ENCODE measurements at places on chromosomes 3 and 15. TPM values are rescaled to one million over a fixed set of nuclear protein-coding genes. Genes with fewer than 3 reads are reported as not detected.

DNA sequence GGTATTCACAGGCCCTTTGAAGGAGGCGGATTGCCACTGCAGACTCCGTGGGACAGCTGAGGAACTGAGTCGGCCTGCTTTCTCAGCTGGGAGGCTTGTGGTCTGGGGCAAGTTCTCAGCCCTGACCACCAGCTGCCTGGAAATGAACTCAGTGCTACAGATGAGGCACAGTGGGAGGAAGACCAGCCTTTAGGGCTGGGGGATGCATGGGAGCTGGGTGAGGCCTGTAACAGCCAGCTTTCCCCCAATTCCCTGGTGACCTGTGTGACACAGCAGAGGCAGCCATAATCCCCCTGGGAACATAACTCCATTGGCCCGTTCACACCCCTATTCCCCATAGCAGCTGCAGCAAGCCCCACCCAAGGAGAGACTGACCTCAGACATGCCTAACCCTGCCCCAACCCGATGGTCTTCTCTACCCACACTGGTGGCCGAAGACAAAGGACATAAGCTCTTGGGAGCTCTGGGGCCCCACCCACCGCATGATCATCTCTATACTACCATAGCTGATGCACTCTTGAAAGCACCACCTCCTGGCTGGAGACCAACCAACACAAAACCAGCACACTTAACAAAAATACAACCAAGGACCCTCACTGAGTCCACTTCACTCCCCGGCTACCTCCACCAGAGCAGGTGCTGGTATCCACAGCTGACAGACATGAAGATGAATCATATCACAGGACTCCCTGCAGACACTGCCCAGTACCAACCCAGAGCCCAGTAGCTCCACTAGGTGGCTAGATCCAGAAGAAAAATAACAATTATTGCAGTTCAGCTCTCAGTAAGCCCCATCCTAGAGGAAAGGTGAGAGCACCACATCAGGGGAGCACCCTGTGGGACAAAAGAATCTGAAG lies 24.9 kb downstream of the ZMAT3 start:
- H3K4me3 ChIP-seq, result no peak overlapping the region
- no peak overlapping the region for H3K27ac ChIP-seq
- H3K27me3 ChIP-seq, result no peaks in the 10 kb centered on the region
- DNase-seq, result no peak
- H3K36me3 ChIP-seq, result no peaks in the 10 kb centered on the region

DNA sequence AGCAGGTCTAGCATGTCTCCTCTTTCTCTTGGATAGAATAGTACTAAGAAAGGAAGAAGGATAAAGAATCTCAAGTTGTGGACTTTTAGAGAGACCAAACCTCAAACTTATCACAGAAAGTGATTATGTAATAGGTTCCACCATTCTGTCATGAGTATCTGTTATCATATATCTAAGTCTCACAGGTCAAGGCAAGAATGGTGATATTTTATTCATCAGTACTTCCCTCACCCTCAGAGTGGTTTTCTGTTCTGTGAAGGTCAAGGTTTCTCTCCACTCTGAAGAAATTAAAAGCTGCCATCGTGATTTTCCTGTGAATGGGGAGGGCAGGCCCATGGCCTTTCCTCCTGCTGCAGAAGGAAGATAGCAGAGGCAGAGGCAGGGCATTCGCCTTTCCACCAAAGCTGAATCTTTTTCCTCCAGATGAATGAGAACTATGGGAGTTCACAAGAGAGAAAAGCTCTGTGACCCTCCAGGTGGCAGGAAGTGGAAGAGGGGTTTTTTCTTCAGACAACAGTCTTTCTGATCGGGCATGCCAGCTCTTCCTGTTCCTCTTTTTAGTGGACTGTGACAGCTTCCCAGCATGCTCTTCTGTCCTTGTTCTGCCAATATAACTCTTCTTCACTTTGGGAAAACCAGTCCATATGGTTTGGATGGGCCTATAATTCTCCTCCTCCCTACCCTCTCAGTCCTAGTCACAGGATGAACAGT lies 37.1 kb upstream of the CCK start:
- H3K4me1 ChIP-seq, result no peaks in the 10 kb centered on the region
- no peak for DNase-seq
- H3K27ac ChIP-seq, result no peak overlapping the region
- no peaks in the 10 kb centered on the region for H3K36me3 ChIP-seq
- H3K4me3 ChIP-seq, result no peak overlapping the region

- peaks cover 45% of the 10 kb centered on the region for H3K36me3 ChIP-seq
- no peak overlapping the region for H3K4me3 ChIP-seq
- no peak for DNase-seq
- H3K27ac ChIP-seq, result no peak overlapping the region
Observed at GRCh38 chr3:152388631-152389030, 119.9 kb downstream of the MBNL1 start.

- no peaks in the 10 kb centered on the region for H3K27me3 ChIP-seq
- H3K4me3 ChIP-seq, result no peak overlapping the region
- H3K27ac ChIP-seq, result peak overlapping the region; percentile 26
- peaks cover 57% of the 10 kb centered on the region for H3K36me3 ChIP-seq
- no peak for DNase-seq
- H3K4me1 ChIP-seq, result no peaks in the 10 kb centered on the region
Observed at GRCh38 chr3:172776049-172776717, 25.7 kb downstream of the ECT2 start.

GRCh38 chr15:90259524-90259923 lies 5.9 kb upstream of the NGRN start:
- H3K27ac ChIP-seq, result no peak overlapping the region
- H3K27me3 ChIP-seq, result no peaks in the 10 kb centered on the region
- no peak for DNase-seq

DNA sequence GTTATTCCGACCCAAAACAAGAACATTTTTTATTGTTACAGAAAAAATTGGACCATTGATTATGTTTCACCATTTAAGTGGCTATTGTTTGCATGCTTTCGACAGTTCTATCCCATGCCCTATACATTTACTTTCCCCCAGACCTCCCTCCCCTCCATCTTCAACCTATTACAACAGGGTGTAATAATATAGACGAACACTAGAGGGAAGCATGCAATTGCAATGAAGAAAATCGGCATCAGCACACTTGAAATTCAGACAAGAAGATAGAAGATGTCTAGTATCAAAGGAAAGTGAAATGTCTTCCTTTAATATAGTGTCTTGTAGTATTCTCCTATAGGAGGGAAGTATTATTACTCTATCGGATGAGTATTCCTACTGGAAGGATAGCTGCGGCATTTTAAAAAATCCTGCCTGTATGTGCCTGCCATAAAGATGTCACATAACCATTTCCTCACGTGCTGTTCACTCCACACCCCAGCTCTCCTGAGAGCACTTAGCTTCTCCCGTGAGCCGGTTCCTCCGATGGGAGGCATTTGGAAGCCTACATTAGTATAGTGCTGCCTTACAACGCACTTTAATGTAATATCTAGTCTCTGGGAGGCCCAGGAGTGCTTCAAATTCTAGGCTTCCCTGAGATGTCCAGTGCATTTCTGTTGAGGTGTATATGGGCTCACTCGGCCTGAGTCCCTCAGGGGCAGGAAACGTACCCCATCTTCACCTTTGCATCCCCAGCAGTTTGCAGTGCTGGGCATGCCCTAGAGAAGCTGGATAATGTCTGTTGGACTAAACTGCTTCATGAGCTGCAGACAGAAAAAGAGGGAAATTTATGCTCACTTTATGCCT lies 17.8 kb upstream of the ERICH6 start:
- H3K27ac ChIP-seq, result no peak overlapping the region
- no peaks in the 10 kb centered on the region for H3K4me1 ChIP-seq
- H3K4me3 ChIP-seq, result no peak overlapping the region
- H3K36me3 ChIP-seq, result no peaks in the 10 kb centered on the region
- H3K27me3 ChIP-seq, result no peaks in the 10 kb centered on the region
- DNase-seq, result peak; percentile 60

DNA sequence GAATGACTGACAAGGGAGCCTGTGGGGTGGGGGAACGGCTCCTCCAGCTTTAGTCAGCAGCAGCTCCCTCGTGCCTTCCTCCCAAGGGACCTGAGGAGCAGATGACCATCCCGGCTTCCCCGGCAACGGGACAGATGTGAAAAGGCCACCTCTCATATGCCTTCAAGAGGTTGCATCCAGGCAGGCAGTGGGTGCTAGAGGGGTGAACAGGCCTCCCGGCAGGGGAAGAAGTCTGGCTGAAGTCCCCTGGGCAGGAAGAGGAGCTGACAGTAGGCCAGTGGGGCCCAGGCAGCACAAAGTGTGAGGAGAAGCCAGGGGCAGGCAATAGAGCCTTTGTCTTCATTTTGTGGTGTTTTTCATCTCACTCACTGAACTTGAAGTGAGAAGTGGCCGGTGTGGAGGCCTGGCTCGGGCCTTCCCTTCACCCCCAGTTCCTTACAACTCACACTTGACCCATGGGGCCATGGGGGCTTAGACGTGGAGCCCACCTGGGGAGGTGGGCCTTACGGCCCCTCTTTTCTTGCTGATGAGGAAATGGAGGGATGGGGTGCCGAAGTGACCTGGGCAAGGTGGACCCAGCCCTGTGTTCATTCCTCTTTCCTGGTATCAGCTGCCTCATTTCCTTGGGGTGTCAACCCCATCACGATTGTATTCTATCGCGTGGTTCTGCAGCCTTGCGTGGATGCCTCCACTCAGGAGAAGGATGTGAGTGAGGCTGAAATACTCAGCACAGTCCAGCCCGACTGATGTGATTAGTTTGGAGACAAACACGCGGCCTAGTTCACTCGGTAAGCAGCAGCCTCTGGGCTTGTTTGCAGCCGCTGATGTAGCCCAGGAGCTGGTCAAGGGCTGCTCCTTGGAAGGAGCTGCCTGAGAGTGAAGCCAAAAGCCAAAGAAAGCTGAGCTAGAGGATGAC lies 115.5 kb upstream of the ALDH1A3 start:
- DNase-seq, result no peak
- no peaks in the 10 kb centered on the region for H3K36me3 ChIP-seq
- no peak overlapping the region for H3K27ac ChIP-seq
- H3K4me1 ChIP-seq, result no peaks in the 10 kb centered on the region

DNA sequence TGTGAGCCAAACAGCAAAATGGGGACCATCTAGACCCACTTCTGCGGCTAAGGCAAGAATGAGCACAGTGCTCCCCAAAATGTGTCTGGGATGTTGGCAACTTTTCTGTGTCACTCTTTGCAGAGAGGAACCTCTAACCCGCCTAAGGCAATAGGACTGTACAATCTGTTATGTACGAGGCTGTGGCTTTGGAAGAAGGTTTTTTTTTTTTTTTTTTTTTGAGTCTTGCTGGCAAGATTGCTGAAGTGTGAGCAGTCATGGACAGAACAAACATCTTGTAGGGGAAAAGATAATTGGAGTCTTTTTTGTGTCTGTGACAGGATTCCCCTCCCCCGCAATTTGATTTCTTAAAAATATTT lies 7.2 kb downstream of the FEZF2 start:
- no peaks in the 10 kb centered on the region for H3K4me1 ChIP-seq
- H3K27ac ChIP-seq, result no peak overlapping the region
- no peak for DNase-seq
- H3K36me3 ChIP-seq, result no peaks in the 10 kb centered on the region

GRCh38 chr3:195162033-195162669 lies 108.8 kb downstream of the XXYLT1 start:
- H3K27me3 ChIP-seq, result no peaks in the 10 kb centered on the region
- H3K36me3 ChIP-seq, result no peaks in the 10 kb centered on the region
- peak; percentile 34 for DNase-seq
- H3K27ac ChIP-seq, result peak overlapping the region; percentile 61

- DNase-seq, result no peak
- no peak overlapping the region for H3K4me3 ChIP-seq
- H3K27ac ChIP-seq, result no peak overlapping the region
- no peaks in the 10 kb centered on the region for H3K36me3 ChIP-seq
- no peaks in the 10 kb centered on the region for H3K27me3 ChIP-seq
Observed at GRCh38 chr3:10378742-10379141, 57.8 kb upstream of the SEC13 start.

GRCh38 chr3:122025296-122025695 lies 3.2 kb upstream of the ILDR1 start:
- no peak for DNase-seq
- no peaks in the 10 kb centered on the region for H3K27me3 ChIP-seq
- H3K4me3 ChIP-seq, result no peak overlapping the region
- H3K4me1 ChIP-seq, result peaks cover 15% of the 10 kb centered on the region

DNA sequence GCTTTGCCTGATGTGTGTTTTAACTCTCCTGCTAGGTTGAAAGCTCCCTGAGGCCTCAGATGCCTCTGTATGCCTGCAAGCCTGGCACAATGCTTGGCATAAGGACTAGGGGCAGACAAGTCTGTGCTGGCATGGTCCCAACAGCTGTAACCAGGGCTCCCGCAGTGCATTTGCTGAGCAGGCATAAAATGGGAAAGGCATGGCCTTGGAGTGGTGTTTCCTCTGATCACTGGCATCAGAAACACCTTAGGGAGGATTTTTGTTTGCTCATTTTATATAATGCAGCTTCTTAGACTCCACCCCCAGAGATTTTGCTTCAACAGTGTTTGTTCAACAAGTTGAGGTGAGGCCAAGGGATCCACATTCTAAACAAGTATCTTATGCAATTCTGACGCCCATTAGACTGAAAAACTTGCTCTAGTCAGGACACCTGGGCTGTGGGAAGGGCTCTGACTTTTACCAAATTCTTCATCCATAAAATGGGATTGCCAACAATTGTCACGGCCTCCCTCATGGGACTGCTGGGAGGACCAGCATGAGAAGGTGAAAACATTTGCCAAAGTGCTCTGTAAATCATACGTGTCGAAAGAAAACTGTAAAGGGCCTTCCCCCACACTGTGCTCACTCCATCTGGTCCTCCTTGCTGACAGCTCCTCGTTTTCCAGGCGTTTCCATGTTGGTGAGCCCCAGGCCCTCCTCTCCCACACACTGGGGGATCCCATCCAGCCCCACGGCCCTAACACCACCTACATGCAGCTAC lies 43.1 kb downstream of the STARD5 start:
- DNase-seq, result no peak
- H3K4me3 ChIP-seq, result no peak overlapping the region
- no peaks in the 10 kb centered on the region for H3K27me3 ChIP-seq
- H3K27ac ChIP-seq, result no peak overlapping the region

GRCh38 chr3:94176988-94177745 lies 114.3 kb downstream of the NSUN3 start:
- no peaks in the 10 kb centered on the region for H3K36me3 ChIP-seq
- no peaks in the 10 kb centered on the region for H3K4me1 ChIP-seq
- no peak overlapping the region for H3K27ac ChIP-seq
- no peak for DNase-seq

GRCh38 chr3:4741404-4742307 lies 237.6 kb upstream of the BHLHE40 start:
- H3K27ac ChIP-seq, result no peak overlapping the region
- peak overlapping the region; percentile 49 for H3K4me3 ChIP-seq
- H3K36me3 ChIP-seq, result peaks cover 37% of the 10 kb centered on the region
- no peaks in the 10 kb centered on the region for H3K27me3 ChIP-seq

DNA sequence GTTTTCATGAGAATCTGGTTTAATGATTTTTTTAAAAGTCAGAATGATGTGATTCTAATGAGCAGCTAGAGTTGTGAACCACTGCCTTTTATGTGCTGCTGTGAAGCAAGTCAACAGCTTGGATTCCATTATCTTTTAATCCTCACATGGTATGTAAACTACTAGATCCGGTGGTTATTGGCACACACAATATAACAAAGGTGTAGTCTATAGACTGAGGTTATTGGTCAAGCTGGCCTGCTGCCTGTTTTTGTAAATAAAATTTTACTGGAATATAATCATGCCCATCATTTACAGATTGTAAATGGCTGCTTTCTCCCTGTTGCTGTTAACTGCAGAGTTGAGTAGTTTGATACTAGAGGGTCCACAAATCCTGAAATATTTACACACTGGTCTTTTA lies 103.1 kb downstream of the OTOL1 start:
- no peak for DNase-seq
- no peaks in the 10 kb centered on the region for H3K27me3 ChIP-seq
- no peaks in the 10 kb centered on the region for H3K36me3 ChIP-seq
- no peaks in the 10 kb centered on the region for H3K4me1 ChIP-seq

AADACL2 gene
- polyA plus RNA-seq, result not detected

ABHD2 gene
- 37.3 TPM for polyA plus RNA-seq

ERICH6 gene
- polyA plus RNA-seq, result not detected

OR5K2 gene
- polyA plus RNA-seq, result not detected

FANCD2OS gene
- polyA plus RNA-seq, result not detected

BCL2A1 gene
- polyA plus RNA-seq, result 350 TPM

SLC28A1 gene
- polyA plus RNA-seq, result not detected
